ENCODE measurements at places on chromosomes 3 and 15.
A peak's percentile ranks its signal among the peaks of the same experiment; 100 is the strongest.

DNA sequence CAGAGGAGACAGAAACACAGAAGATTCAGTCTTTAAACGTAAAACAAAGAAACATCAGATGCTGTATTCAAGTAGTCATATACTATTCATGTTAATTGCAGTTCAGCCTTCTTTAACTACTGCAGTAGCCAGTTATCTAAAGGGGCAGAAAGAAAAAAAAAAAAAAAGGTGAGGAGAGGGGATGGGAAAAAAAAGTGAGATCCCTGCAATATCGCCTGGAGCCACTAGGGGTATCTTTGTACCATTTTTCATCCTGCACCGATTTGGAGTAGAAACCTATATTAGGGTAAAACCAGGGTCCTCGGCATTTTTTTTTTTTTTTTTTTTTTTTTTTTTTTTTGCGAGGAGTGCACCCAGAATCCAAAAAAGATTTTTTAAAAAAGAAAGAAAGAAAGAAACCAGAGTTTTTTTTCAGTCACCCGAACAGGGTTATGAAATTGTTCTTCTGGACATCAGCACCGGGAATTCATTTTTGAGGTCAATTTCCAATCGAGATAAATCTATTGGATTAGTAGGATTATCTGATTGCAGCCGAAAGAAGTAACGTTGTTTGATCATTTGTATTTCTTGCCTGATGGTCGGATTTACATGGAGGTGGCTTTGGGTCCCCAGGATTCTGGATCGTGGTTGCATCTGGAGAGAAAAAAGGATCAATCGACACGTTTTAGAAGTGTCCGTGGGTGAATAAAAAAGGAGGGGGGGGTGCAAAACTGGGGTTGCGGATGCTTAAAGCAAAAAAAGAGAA lies 186.7 kb downstream of the NLGN1 start:
- DNase-seq, result peak; percentile 30

DNA sequence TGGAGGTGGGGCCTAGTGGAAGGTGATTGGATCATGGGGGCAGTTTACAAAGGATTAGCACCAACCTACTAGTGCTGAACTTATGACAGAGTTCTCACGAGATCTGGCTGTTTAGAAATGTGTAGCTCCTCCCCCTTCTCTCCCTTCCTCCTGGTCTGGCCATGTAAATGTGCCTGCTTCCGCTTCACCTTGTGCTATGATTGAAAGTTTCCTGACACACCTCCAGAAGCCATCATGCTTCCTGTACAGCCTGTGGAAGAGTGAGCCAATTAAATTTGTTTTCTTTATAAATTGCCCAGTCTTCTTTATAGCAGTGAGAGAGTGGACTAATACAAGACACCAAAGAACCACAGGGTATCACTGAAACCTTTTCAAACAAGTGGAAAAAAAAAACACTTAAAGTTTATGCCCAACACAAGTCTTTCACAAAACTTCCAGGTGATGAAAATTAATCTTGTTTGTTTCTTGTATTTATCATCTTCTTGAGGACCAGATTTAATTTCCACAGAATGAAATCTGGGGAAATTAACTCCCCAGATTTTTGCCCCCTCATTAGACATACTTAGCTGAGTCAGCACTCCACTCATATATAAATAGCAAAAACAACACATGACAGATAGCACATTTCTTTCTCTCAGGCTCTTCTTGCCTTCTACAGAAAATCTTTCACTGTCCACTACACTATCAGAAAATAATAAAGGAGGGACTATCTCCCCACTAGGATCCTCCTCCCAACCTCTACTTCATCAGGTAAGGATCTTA lies 847.2 kb downstream of the TUSC7 start:
- DNase-seq, result peak; percentile 53

DNA sequence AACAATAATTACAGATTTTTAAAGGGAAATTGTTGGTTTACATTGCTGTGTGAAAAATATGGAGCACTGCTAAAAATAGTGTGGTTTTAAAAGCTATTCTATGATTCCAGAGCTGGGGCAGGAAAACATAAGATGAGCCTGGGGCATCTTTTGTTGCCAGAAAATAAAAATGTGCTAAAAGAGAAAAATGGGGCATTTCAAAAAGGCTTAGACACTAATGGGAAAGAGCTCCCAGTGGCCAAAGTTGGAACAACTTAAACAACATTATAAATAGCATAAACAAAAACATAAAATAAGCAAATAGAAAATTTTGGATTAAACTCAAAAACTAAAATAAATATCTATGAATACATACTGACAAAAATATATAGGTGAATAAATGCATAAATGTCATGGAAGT lies 478.9 kb downstream of the NLGN1 start:
- no peak for DNase-seq

DNA sequence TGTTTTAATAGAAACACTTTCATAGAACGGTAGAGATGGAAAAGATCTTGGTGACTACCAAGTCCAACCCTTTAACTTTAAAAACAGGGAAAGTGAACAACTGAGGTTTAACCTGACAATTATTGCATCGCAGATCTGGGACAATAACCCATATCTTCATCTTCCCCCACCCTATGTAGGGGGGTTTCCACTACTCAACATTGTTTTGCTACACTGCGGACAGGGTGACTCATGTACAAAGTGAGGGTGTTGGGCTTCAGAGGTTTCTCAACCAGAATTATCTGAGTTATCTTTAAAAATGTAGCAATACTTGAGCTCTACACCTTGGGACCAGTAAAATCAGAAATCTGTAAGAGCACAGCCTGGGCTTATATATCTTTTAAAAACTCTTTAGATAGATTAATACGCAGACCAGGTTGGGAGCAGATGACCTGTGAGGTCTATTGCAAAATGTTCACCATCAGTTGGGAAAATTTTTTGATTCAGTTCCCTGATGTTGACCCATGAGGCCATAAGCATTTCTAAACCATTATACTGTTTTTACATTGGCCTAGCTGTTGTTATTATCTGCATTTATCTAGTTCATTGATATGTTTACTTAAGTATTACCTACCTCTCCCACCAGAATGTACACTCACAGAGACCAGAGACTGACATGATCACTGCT lies 103.6 kb upstream of the ICE2 start:
- DNase-seq, result no peak

DNA sequence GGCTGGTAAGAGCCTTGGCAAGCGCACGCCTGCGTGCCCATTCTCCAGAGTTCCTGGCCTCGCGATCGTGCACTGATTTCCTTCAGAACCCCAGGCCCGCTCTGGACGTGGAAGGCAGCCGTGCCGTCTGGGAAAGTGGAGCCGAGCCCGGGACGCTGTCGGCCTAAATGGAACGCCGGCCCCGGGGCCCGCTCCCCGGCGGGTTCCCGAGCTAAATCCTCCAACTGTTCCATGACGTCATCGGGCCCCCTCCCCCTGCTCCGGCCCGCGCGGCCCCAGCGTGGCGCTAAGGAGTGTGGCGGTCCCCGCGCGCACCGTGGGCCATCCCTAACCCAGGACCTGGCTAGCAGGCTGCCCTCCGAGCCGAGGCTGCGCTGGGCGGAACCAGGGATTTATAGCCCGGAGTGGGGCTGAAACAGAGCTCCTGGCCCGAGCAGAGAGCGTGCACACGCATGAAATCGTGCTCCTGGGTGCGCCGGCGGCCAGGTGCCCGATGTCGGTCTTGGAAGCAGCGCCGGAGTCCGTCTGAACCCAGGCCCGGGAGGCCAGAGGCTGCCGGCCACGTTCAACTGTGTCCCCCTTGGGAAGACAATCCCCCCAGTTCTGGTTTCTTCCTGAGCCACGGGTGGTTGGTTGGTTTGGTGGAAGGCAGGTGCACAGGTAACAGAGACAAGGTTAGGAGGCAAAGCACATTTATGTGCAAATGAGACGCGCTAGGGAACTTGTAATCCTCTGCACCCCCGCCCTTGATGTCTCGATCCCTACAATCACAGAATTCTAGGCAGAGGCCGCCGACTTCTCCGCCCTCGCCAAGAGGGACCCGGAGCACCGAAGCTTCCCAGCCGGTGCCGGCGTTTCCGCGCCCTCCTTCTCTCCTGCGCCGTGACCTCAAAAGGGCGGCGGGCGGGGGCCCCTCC lies 84.9 kb upstream of the ETV5 start:
- DNase-seq, result no peak

DNA sequence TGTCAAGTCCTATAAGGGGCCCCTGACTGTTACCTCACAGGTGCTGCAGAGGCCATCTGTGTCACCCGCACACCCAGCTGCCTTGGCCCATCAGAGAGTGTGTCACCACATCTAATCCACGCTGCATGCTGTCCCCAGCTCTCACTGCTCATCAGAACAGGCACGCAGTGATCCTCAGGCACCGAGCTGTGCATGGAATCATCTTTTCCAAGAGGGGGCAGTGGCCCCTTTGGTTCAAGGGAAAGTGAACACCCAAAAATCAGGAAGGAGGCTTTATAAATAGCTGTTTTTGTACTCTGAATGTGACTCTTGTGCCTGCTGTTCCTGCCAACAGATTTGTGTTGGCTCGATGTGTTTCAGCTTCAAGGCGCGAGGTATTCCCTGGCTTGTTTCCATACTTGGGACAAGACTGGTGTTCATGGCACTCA lies 110.3 kb upstream of the ETV5 start:
- no peak for DNase-seq

GRCh38 chr3:110583373-110583935 lies 488.2 kb upstream of the NECTIN3 start:
- no peak for DNase-seq
